Hypothalamus (tissue), 51 donors: ENCODE measurements at places on chromosomes 1 and 21.
A peak's percentile ranks its signal among the peaks of the same experiment; 100 is the strongest.

DNA sequence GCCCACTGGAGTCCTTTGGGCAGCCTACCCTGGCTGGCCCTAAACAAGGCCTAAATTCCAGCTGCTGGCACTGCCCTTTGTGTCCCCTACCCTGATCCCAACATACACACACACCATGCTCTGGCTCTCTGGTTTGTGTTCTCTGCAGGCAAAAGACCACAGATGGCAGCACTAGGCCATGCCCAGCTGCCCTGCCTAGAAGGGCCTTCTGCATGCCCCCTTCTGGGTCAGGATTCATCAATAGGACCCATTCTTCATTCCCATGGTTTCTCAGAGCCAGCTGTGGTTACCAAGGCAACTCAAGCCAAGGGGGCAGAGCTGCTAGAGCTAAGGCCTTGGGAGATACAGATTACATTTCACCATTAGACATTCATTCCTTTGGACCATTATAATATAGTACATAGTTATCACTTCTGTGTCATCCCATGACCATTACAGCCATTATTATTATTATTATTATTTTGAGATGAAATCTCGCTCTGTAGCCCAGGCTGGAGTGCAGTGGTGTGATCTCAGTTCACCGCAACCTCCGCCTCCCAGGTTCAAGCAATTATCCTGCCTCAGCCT is 17.5 kb downstream of the ASAP3 start:
- DNase-seq = no peak

- no peak for DNase-seq
Measured at GRCh38 chr1:2271211-2271721, 43.1 kb downstream of the SKI start.

GRCh38 chr1:214280386-214281020 is 456 bp upstream of the SMYD2 start:
- DNase-seq = no peak

- no peak for DNase-seq
Measured at GRCh38 chr1:221093903-221094791, 214.9 kb downstream of the HLX start.

DNA sequence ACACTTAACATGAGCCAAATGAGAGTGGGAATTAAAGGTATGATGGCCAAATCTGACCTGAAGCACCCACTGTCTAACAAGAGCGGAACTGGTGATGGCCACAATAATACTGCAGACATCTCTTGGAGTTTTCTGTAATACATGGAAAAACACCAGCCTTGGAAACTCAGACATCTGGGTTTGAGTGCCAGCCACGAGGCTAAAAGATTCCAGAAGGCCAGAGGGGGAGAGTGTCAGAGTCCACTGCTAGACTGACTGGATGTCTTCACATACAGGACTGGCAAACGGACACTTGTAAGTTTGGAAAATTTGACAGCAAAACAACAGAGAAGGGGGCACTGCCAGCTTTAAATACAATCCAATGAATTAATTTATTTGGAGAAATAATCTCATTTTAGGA is 175.1 kb downstream of the ADSS2 start:
- no peak for DNase-seq

DNA sequence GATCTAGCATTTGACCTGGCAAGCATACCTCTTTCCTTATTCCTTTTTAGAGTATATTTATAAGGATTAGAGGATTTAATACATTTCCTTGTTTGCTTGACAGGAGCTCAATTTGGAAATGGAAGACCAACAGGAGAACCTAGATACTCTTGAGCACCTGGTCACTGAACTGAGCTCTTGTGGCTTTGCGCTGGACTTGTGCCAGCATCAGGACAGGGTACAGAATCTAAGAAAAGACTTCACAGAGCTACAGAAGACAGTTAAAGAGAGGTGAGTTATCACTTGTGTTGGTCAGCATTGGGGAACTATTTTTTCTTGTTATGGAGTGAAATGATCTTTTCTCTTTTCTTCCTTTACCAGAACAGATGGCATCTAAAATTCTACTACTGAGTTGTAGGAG is 123.4 kb upstream of the BMP8A start:
- DNase-seq = no peak

- no peak for DNase-seq
Measured at GRCh38 chr1:189211742-189212141, 1265.9 kb downstream of the BRINP3 start.

- DNase-seq = no peak
Measured at GRCh38 chr1:9309991-9310390, 17.3 kb downstream of the SPSB1 start.

DNA sequence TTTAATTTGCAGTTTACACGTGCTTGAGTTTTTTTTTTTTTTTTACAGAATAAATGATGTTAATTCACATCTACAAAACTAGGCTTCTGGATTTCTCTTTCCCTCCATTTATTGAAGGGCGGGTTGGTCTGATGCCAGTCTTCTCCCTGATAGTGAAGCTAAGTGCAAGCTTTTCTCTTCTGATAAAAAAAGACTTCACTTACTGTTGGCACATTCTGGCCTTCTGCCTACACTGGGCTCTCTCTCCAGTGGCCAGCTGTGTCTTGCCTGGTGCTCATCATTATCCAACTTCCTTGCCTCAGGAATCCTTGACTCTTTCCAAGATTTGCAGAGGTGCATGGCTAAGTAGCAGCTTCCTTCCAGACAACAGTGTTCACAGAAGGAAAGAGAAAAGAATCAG is 7.6 kb upstream of the RAP1A start:
- DNase-seq = no peak

DNA sequence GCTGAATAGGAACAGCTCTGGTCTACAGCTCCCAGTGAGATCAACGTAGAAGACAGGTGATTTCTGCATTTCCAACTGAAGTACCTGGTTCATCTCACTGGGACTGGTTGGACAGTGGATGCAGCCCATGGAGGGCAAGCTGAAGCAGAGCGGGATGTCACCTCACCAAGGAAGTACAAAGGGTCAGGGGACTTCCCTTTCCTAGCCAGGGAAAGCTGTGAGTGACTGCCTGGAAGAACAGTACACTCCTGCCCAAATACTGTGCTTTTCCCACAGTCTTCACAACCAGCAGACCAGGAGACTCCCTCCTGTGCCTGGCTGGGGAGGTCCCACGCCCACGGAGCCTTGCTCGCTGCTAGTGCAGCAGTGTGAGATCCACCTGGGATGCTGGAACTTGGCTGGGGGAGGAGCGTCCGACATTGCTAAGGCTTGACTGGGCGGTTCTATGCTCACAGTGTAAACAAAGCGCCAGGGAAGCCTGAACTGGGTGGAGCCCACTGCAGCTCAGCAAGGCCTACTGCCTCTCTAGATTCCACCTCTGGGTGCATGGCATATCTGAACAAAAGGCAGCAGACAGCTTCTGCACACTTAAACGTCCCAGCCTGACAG is 14.7 kb downstream of the CR1L start:
- no peak for DNase-seq

- no peak for DNase-seq
Measured at GRCh38 chr1:2025491-2025981, 6.4 kb downstream of the GABRD start.

DNA sequence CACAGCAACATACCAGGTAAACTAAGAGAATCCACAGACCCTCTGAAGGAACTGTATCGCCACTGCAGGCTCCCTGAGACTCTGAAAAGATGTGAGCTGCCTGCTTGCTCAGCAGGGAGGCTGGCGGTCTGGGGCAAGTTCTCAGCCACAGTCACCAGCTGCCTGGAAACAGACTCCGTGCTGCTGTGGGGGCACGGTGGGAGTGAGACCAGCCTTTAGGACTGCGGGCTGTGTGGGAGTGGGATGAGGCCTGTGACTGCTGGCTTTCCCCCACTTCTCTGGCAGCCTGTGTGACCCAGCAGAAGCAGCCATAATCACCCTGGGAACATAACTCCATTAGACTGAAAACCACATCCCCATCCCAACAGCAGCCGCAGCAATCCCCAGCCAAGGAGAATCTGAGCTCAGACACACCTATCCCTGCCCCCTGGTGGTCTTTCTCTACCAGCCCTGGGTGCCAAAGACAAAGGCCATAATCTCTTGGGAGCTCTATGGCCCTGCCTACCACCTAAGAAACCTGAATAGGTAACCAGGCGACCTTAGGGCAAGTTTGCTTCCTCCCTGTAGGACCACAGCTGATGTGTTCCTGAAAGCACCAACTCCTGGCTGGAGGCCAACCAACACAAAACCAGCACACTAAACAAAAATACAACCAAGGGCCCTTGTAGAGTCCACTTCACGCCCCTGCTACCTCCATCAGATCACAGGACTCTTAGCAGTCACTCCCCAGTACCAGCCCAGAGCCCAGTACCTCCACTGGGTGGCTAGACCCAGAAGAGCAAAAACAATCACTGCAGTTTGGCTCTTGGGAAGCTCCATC is 151.5 kb downstream of the SMYD3 start:
- DNase-seq = no peak

- DNase-seq = no peak
Measured at GRCh38 chr21:28212061-28212460, 780.6 kb downstream of the LTN1 start.

- DNase-seq = no peak
Measured at GRCh38 chr1:117161887-117162286, 40.3 kb upstream of the TRIM45 start.

GRCh38 chr1:143661418-143662101 is 310.2 kb downstream of the FAM72C start:
- no peak for DNase-seq

- DNase-seq = peak; percentile 45
Measured at GRCh38 chr1:155324717-155325602, 4.3 kb downstream of the RUSC1 start.

DNA sequence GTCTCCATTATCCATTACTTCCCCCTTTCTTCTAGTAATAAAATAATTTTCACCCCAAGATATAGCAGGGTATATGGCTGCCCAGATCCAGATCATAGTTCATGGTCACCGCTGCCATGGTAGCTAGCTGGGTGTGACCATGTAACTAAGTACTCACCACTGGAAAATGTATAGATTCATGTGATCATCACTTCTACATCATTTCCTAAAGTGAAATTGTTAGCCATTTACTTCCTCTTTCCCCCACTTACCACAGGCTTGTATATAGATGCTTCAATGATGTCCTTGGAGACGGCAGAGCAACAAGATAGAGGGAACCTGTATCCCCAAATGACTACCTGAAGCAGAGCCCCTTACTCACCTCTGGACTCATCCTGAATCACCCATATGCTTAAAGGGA is 22.7 kb upstream of the EYA3 start:
- no peak for DNase-seq

- DNase-seq = no peak
Measured at GRCh38 chr1:47708019-47708535, 270.2 kb downstream of the FOXD2 start.

- DNase-seq = no peak
Measured at GRCh38 chr1:223109581-223110026, 33.4 kb downstream of the TLR5 start.

- DNase-seq = no peak
Measured at GRCh38 chr1:78101514-78101913, 55.7 kb downstream of the GIPC2 start.

DNA sequence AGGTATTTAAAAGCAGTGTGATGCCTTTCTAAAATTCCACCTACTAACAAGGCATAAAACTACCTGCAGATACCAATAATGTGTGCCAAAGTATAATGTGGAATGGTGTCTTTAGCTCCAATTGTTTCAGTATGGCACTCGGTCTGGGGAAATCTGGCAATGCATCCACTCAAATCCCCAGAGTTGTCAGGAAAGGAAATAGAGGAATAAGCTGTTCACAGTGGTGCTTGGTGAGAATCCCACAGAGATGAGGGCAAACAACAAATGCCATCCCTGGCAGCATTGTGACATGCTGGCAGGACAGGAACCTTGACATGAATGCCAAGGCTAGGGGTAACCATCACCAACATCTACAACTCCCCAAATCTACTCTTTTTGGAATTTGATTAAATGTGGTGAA is 240.7 kb downstream of the BARHL2 start:
- DNase-seq = no peak

DNA sequence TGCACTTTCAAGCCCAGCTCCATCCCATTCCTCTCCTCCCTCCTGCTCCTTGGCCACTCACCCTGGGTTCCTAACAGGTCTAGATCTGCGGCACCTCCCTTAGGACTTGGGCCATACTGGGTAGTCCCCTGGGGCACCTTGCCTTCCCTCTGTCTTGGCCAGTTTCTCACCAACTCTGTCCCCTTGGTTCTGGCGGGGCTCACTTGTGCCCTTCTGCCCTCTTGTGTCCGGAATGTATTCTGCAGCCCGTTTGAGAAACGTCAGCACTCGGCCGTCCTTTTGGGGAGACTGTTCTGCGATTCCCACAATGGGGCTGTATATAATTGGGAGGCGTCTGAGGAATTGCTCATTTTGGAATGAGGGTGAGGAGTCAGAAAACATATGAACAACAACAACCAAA is 162.4 kb downstream of the ZSCAN20 start:
- DNase-seq = no peak

- DNase-seq = no peak
Measured at GRCh38 chr1:179187043-179187442, 42.4 kb downstream of the ABL2 start.

GRCh38 chr1:170640581-170640980 is 23.4 kb upstream of the PRRX1 start:
- DNase-seq = no peak

- DNase-seq = no peak
Measured at GRCh38 chr1:212477680-212478466, 45.2 kb downstream of the NENF start.

- no peak for DNase-seq
Measured at GRCh38 chr1:154689083-154689482, 81.1 kb upstream of the ADAR start.

DNA sequence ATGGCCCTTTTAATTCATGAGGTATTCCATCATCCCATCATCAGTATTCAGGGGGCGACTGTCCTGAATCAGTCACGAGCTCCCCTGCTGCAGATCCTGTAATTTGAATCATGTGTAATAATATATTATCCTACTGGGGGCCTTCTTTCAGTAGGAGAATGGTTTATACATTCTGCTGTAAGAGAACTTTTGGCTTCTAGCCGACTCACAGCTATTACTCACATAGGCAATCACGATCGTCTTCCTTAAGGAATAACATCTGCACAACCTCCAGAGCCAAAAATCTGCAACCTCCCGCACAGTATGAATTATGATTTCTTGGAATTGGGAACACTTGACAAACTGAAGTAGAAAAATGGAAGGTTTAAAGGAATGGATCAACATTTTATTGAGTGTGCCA is 343.0 kb downstream of the USP25 start:
- no peak for DNase-seq

GRCh38 chr1:201252944-201253371 is 30.3 kb upstream of the PKP1 start:
- DNase-seq = no peak

DNA sequence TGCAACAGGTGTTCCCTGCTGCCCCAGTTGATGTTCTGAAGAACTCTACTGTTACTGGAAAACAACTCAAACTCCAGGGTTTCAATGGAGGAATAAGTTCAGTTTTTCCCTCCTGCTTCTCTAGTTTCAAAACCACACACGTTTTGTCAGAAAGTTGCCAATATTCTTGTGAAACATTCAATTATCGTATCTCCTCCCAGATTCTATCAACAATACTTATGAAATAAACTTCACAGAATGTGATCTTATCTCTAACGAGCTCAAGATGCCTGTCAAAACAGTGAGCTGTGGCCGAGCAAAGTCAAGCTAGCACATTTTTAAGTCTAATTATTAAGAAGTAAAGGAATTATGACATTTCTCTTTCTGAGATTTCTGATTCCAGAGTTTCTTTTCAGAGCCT is 4.7 kb downstream of the OR2B11 start:
- DNase-seq = no peak

GRCh38 chr1:86430376-86430775 is 6.4 kb downstream of the CLCA2 start:
- no peak for DNase-seq

GRCh38 chr1:43214501-43215444 is 42.6 kb downstream of the CFAP57 start:
- no peak for DNase-seq

- DNase-seq = no peak
Measured at GRCh38 chr1:111723871-111724270, 15.3 kb downstream of the INKA2 start.

- peak; percentile 51 for DNase-seq
Measured at GRCh38 chr1:108817016-108817415, 39.9 kb downstream of the AKNAD1 start.
